ENCODE measurements at places on chromosomes 3 and 15.

- DNase-seq = no peak
Measured at GRCh38 chr3:178059119-178059518, 477.1 kb upstream of the KCNMB2 start.

- no peak for DNase-seq
Measured at GRCh38 chr3:49012441-49013017, 5.3 kb downstream of the WDR6 start.

DNA sequence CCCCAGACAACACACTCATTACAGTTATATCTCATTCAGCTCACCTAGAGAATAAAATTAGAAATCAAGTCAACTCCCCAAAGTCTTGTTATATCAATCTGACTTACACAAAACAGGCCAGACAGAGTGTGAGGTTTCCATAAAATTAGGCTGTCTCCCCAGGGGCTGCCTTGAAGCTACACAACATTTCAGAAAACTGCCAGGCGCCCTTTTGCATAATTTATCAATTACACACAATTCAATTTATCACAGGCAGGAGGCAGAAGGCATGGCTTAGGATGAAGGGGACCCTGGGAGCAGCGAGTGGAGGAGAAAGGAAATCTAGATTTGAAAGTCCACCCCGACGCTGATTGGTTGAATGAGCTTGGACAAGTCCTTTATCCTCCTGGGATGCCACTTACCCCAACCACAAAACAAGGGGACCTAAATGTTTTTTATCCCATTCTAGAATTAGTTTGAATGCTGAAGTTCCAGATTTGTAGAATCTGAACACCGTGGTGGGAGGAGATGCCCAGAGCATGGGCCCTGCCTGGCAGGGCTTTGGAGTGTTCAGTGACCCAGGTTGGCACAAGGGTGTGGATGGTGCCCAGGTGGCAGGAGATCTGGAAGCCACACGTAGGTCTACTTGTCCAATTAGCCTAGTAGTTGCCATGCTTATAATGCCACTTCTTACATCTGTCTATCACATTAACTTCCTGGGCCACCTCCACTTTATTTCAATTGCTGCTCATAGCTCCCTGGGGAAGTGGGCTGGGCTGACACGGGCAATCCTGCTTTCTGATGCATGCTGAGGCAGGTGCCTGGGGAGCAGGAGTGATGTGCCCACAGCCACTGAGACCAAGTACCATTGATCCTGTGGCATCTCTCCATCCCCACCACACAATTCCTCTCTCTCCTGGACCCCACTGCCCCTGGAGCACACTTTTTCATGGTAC, 119.8 kb upstream of the TLE3 start:
- DNase-seq = no peak

GRCh38 chr3:6560259-6560658, 300.7 kb upstream of the GRM7 start:
- no peak for DNase-seq

GRCh38 chr3:9135930-9136525, 113.4 kb downstream of the SRGAP3 start:
- no peak for DNase-seq

DNA sequence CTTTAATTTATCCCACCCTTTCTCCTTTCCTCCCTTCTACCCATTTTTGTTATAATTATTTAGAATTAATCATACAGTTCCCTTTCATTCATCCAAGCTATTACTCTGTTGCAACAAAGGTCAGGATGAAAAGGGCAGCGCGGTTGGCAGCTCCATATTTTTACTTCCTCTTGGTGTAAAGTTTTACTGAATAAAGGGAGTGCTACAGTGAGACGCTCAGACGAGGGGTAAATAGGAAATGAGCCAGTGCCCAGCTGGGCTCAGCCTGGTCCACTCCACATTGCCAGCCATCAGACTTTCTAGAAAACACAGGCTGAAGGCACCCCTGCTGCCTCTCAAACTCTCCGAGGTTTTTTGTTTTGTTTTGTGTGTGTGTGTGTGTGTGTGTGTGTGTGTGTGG, 21.9 kb upstream of the ZBTB38 start:
- no peak for DNase-seq

- no peak for DNase-seq
Measured at GRCh38 chr3:47455806-47456452, 19.8 kb downstream of the SCAP start.

Data from GM12878 (cell line).